Bladder microvascular endothelial cell (primary cell): ENCODE measurements at places on chromosomes 7 and 10. TPM values are rescaled to one million over a fixed set of nuclear protein-coding genes. Genes with fewer than 3 reads are reported as not detected.

Gene NUTM2E
- total RNA-seq, result under 0.01 TPM in 1 of 2 replicates, not detected in the other

Gene PRSS37
- not detected in 2 replicates for total RNA-seq

Gene HABP2
- total RNA-seq, result under 0.01 TPM in 1 of 2 replicates, not detected in the other

Gene POLR2J2
- 0.97 and 10.5 TPM in 2 replicates for total RNA-seq

Gene ACTR3C
- total RNA-seq, result 0.16 and 5.4 TPM in 2 replicates

Gene MCM10
- 14.2 and 18.1 TPM in 2 replicates for total RNA-seq

Gene CALML3
- total RNA-seq, result not detected in 2 replicates

Gene PGAM2
- total RNA-seq, result not detected in 2 replicates

Gene CYP3A7
- total RNA-seq, result not detected in 2 replicates

Gene SSMEM1
- total RNA-seq, result not detected in 2 replicates

Gene FOXL3
- total RNA-seq, result not detected in 2 replicates

Gene ZNF804B
- not detected in 2 replicates for total RNA-seq

Gene TIMM23B
- total RNA-seq, result 5.5 and 17.2 TPM in 2 replicates

Gene ANXA8
- not detected in 2 replicates for total RNA-seq

Gene TFEC
- 8.5 and 8.6 TPM in 2 replicates for total RNA-seq

Gene DLX5
- total RNA-seq, result not detected in 2 replicates

Gene TFR2
- under 0.01 and 0.57 TPM in 2 replicates for total RNA-seq

Gene PNLIP
- not detected in 2 replicates for total RNA-seq

Gene DIP2C
- total RNA-seq, result 2.9 and 10.7 TPM in 2 replicates

Gene DRGX
- not detected in 2 replicates for total RNA-seq

Gene UBE2H
- total RNA-seq, result 42.3 and 97.3 TPM in 2 replicates

Gene GNAT3
- total RNA-seq, result not detected in 2 replicates

Gene BET1
- total RNA-seq, result 20.6 and 37.4 TPM in 2 replicates
